ENCODE measurements at places on chromosomes 4 and X.

- DNase-seq = no peak
Observed at GRCh38 chr4:52869196-52869595, 7.1 kb downstream of the RASL11B start.

DNA sequence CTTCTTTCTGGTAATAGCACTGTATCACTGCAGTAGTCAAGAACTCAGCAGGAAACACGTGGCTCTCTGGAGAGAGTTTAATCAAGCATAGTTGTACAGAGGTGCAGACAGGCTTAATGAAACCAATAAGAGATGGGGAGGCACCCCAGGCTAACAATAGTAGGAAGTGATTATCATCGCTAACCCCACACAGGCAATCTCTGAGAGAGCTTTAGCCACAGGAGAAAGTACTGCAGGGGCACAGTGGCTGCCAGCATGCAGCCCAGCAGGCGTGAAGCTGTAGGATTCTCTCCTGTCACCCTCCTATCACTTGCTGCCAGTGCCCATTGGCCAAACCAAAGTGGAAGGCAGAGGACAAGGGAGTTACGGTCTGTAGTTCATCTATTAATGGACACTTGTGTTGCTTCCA lies 450.0 kb upstream of the RASGEF1B start:
- DNase-seq = no peak

DNA sequence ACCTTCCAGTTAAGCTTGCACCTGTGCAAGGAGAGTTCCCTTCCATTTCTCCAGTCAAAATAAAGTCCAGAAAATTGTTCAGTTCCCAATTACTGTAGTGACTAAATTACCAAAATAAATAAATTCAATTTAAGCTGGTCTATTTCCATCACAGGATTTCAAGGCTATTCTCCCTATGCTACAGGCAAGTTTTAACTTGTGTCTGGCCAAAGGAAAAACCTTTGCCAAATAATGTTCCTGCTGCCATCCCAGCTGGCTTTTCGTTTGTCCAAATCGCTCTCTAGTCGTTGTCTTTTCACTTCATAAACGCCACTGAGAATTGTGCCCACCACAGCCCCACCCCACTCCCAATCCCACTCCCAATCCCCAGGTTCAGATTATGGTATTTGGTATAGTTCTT lies 2.4 kb downstream of the KCTD8 start:
- no peak for DNase-seq

DNA sequence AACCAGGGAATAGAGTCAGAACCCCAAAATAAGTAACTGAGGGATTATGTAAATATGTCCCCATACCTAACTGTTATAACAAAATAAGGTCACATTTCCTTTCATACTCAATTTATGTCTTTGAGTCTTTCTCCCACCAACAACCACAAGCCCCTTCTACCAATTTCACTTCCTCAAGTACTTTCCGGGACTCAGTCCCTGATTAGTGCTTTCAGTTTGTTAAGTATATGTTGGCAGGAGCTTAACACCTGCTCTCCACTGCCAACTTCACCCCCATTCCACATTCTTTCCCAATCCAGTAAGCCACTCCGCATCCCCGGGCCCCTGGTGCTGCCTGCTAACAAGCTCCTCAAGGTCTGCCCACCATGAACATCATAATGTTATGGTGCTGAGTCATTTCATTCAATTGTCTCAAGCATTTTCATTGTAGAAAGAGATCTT lies 71.3 kb upstream of the SPRY1 start:
- no peak for DNase-seq

DNA sequence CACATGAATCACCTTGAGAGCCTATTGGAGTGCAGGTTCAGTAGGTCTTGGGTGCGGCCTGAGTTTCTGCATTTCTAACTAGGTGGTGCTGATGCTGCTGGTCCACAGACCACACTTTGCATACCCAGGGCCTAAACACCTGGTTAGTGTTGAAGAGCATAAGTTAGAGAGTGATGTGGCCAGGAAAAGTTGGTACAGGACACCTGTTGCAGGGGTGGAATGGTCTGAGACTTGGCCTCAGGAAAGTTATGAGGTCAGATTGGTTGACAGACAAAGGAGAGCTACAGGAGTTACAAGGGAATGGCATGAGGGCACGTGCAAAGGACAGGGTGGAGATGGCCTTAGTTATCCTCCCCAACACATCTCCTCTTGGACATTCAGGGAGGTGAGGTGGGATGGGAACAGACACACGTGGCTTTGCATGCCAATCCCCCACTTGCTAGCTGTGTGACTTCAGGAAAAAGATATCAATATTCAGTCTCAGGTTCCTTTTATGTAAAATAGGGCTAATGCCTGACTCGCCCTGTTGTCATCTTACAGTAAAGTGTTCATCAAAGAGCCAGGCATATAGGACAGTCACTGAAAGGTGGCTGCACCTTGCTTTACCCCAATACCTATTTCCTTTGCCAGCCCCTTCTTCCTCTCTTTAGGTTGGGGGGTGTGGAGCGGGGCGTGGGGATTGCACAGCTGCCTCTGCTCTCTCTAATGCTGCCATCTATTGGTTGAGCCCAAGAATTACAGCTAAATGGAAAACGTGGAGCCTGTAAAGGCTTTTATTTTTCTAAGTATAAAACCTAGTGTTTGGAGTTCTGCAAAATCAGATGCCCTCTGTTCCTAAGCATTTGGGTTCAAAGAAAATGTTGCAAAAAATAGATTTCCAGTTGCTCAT lies 47.5 kb downstream of the ATG4A start:
- no peak for DNase-seq

GRCh38 chr4:7634661-7635251 lies 200.0 kb upstream of the PSAPL1 start:
- no peak for DNase-seq

DNA sequence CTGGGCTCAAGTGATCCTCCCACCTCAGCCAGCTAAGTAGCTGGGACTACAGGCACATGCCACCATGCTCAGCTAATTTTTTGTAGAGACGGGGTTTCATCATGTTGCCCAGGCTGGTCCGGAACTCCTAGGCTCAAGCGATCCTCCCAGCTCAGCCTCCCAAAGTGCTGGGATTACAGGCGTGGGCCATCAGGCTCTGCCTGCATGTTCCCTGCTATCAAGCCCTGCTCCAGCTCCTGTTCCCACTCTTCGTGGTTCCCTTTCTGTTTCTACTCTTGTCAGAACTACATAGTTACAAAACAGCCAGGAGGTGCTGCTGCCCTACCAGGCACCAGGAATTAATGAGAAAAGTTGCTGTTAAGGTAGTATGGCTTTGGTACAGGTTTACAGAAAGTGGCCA lies 8.7 kb downstream of the TIMP1 start:
- DNase-seq = no peak

- DNase-seq = no peak
Observed at GRCh38 chr4:3123181-3123671, 48.7 kb downstream of the HTT start.

- no peak for DNase-seq
Observed at GRCh38 chr4:113474017-113474416, 287.5 kb downstream of the CAMK2D start.

DNA sequence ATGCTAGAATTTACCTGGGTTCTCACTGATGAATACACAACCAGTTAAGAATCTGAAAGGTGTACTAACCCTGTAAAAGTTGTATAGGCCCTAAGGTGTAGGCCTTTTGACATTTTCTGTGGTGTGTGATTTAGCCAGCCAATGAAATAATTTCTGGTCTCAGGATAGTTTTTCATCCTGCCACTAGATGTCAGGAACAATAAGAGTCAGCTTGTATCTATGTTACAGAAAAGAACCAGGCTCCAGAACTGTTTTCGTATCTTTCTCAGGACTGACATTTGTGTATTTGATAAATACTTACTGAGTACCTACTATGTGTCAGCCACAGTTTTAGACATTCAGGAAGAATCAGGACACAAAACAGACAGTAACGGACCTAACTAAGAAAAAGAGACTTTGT lies 673.6 kb upstream of the TENM3 start:
- no peak for DNase-seq

DNA sequence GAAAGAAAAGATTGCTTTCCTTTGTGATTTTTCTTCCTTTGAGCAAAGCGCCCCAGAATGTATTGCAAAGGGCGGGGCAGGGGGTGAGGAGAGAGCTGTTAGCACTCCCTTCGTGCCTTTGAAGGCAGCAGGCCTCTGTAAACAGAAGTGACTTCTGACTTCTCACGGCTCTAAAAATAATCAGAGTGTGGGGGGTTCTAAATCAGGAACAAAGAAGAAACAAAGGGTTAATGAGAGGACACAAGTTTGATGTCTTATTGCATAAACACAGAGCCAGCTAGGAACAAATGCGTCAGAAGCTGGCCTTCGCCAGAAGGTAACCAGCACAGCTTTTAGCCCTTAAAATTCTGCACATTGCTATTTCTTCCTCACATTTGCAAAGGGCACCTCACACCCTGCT lies 626.2 kb downstream of the MID1IP1 start:
- DNase-seq = no peak

- DNase-seq = no peak
Observed at GRCh38 chr4:57037982-57038604, 59.4 kb downstream of the POLR2B start.

- no peak for DNase-seq
Observed at GRCh38 chr4:85498068-85498733, 23.3 kb downstream of the ARHGAP24 start.

DNA sequence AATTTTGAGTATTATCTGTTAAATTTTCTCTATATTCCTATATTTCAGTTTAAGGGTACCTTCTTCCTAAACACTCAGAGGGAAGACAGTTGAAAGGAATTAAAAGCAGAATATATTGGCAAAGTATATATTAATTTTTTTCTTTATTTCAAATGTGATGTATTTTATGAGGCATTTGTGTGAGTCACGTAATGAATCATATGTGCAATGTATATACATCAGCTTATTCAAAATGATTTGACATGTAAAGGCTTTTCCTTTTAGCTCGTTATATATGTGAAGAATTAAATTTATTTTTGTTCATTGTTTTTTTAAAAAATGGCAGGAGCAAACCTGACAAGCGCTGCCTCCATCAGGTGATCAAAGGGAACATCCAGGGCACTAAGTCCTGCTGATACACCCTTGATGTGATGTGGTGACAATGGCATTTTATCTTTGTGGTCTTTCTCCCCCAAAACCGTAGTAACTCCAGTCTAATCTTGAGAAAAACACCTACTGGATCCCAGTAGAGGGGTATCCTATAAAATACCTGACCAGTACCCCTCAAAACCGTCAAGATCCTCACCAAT lies 8.9 kb downstream of the WWC2 start:
- DNase-seq = no peak

DNA sequence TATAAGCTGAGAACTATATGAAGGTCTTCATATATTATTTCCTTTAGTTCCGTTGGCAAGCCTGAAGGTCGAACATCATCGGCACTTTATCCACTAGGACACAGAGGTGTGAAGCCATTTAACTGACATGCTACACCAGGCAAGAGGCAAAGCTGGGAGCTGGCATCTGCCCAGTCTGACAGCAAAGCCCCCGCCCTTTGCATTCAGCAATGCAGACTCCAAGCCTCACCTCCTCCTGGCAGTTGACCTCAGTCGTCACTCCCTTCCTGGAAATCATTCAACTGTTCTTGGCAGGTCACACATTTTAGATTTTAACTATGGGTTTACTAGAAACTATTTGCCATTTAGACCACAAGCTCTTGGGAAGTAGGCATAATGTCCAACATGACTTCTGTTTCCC lies 135.8 kb upstream of the FRG1 start:
- DNase-seq = no peak

- DNase-seq = no peak
Observed at GRCh38 chr4:14404730-14405129, 597.6 kb upstream of the CPEB2 start.

- no peak for DNase-seq
Observed at GRCh38 chrX:2595258-2595657, 94.5 kb upstream of the DHRSX start.

DNA sequence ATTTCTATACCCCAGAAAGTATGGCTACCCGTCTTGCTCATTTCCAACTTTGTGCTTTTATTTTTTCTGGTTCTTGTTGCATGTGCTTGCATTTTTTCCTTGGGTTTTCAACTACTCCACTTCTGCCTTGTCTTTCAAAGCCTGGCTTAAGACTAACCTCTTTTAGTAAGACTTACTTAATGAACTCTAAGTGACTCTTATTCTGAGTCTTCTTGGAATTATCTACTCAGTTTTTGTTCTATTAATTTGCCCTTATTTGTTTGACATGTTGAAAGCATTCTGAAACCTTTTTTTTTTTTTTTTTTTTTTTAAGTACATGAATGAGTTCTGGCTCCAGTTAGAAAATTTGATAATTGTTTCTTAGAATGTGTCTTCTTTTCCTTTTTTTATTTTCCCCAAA lies 74.8 kb downstream of the SLIT2 start:
- DNase-seq = no peak

DNA sequence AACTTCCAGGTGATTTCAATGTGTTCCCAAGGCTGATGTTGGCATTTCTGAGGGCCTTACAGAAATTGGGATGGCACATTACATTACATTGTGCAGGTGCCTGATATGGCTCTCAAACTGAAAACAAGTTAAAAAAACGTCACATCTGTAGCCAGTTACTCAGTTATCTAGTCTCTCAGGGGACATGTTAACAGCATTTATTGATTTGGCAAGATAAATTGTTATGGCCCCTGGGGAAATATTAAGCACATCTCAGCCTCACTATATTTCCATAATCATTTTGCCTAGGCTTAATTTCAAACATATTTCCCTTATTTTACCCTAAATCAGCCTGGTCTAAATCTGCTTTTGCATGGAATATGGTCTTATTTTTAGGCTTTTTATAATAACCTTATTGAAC lies 290.0 kb downstream of the IL15 start:
- DNase-seq = no peak

DNA sequence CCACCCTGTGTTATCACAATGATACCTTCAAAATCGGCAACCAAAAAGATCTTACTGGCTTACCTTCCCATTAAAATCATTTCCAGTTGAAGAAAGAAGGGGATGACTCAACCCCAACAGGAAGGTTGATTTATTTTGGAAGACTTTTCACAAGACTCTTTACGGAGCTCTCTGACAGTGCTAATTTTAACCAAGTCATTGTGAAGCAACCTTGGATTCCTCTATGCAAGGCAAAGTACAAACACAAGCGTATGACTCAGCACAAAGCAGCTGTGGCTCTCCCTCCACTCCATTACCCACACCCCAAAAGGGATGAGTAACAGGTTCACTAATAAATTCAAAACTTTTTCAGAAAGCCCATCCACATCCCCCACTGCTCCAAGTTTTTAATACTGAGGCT lies 213.8 kb upstream of the FGF13 start:
- no peak for DNase-seq

- DNase-seq = no peak
Observed at GRCh38 chr4:138039010-138039409, 203.1 kb downstream of the SLC7A11 start.

- DNase-seq = peak; percentile 28
Observed at GRCh38 chrX:119667111-119667878, 25.7 kb downstream of the SEPTIN6 start.

GRCh38 chr4:18850867-18851266 lies 829.3 kb upstream of the LCORL start:
- no peak for DNase-seq

GRCh38 chr4:152961014-152961772 lies 25.1 kb downstream of the FHDC1 start:
- DNase-seq = no peak

- DNase-seq = no peak
Observed at GRCh38 chrX:153934148-153934761, 582 bp downstream of the NAA10 start.

- no peak for DNase-seq
Observed at GRCh38 chr4:79882806-79883205, 190.2 kb downstream of the ANTXR2 start.

GRCh38 chrX:44175455-44175854 lies 168.0 kb downstream of the EFHC2 start:
- no peak for DNase-seq

GRCh38 chrX:71214604-71215337 lies 8.3 kb upstream of the GJB1 start:
- DNase-seq = no peak

- no peak for DNase-seq
Observed at GRCh38 chr4:18075823-18076433, 54.4 kb upstream of the LCORL start.

Data from NCI-H2081 treated with DMSO at 0.1 percent for 48 hours (cell line).